ENCODE measurements at places on chromosomes 2 and 18.

DNA sequence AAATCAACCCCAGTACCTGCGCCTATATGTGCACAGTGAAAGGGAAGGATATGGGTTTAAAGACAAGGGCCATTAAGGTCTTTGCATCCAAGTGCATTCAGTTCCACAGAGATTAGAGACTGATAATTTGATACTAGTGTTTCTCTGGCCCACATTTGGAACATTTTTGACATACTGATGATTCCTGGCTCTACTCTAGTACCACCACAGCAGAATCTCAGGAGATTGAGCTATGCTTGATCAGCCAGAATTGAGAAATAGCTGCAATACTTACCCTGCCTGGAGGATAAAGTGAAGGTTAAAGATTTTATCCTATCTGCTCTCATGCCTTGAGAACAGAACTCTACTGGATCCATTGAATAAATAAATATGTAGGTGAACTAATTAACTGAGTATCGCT lies 1267.8 kb downstream of the SUCLG1 start:
- DNase-seq: no peak

- no peak for DNase-seq
Measured at GRCh38 chr2:48574353-48575287, 43.0 kb upstream of the GTF2A1L start.

- DNase-seq: no peak
Measured at GRCh38 chr2:138871312-138871711, 91.1 kb upstream of the NXPH2 start.

- DNase-seq: no peak
Measured at GRCh38 chr2:124317628-124318027, 292.5 kb downstream of the CNTNAP5 start.

- DNase-seq: no peak
Measured at GRCh38 chr2:67824186-67824585, 238.6 kb downstream of the C1D start.

DNA sequence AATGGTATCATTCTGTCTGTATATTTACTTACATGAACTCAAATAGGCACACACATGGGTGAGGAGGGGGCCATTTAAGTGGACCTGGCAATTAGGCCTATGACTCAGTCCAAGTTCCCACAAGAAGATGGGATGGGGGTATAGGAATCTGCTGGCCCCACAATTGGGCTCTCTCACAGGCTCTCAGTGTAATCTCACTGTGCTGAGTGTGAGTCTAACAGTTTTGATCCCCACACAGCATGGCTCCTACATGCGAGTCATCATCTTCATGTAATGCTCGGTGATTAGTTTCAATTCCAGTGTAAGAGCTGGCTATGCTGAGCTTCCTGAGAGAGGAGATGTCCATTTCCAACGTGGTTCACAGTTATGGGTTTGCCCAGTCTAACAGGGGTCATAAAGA lies 114.0 kb downstream of the GATA6 start:
- no peak for DNase-seq

DNA sequence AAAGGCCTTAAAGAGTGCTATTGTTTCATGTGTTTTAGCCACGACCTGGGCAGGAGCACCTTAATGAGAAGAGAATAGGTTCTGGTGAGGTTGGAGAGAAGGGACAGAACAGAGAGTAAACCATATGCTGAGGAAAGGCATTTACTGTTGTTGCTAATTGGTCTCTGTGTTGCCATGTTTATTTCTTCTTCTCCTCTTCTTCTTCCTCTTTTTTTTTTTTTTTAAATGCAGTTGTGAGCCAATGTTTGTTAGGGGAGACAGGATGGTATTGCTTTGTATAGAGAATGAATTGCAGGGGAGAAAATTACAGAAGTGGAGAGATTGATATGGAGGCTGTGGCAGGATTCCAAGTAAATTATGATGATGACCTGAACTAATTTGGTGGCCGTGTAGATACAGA lies 2.6 kb downstream of the SCN9A start:
- DNase-seq: no peak

- DNase-seq: no peak
Measured at GRCh38 chr2:207833251-207833751, 63.6 kb upstream of the FZD5 start.
